ENCODE measurements at places on chromosomes 5 and 9.
A peak's percentile ranks its signal among the peaks of the same experiment; 100 is the strongest.

GRCh38 chr9:133842721-133843227 lies 104.6 kb upstream of the SARDH start:
- peak; percentile 95 for DNase-seq

DNA sequence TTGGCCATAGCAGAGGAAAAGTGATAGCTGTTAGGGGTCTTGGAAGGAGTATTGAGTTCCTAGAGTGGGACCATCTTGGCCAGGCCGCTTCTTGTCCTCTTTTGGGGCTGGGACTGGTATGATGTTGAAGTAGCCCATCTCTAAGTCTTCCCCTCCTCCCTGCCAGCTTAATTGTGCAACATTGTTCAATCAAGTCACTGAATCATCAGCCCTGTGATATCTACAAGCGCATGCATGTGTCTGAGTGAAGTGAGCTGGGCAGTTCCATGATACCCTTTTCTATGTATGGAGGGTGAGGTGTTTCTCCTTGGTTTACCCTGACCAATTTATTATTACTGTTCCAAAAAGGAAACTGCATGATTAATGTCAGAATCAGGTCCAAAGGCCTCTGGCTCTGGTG lies 112.2 kb downstream of the C9orf152 start:
- no peak for DNase-seq

GRCh38 chr9:6413365-6414246 lies 607 bp downstream of the UHRF2 start:
- no peak for DNase-seq

DNA sequence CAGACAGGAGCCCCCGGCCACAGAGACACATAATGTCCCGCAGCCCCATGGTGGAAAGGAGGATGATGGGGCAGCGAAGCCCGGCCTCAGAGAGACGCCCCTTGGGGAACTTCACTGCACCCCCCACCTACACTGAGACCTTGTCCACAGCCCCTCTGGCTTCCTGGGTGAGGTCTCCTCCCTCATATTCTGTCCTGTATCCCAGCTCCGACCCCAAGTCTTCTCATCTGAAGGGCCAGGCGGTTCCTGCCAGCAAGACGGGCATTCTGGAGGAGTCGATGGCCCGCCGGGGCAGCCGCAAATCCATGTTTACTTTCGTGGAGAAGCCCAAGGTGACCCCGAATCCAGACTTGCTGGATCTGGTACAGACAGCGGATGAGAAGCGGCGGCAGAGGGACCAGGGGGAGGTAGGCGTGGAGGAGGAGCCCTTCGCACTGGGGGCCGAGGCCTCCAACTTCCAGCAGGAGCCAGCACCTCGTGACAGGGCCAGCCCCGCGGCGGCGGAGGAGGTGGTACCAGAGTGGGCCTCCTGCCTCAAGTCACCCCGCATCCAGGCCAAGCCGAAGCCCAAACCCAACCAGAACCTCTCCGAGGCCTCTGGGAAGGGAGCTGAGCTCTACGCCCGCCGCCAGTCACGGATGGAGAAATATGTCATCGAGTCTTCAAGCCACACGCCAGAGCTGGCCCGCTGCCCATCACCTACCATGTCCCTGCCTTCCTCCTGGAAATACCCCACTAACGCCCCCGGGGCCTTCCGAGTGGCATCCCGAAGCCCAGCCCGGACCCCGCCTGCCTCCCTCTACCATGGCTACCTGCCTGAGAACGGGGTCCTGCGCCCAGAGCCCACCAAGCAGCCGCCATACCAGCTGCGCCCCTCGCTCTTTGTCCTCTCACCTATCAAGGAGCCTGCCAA lies 8.9 kb downstream of the SYNPO start:
- DNase-seq: no peak

GRCh38 chr5:60243713-60244112 lies 350.2 kb upstream of the PDE4D start:
- DNase-seq: no peak

GRCh38 chr5:107383414-107383813 lies 287.3 kb downstream of the EFNA5 start:
- DNase-seq: no peak

GRCh38 chr5:40784027-40784653 lies 14.0 kb downstream of the PRKAA1 start:
- no peak for DNase-seq

GRCh38 chr5:107269256-107269655 lies 401.5 kb downstream of the EFNA5 start:
- no peak for DNase-seq

GRCh38 chr9:127188396-127188795 lies 66.0 kb upstream of the ANGPTL2 start:
- no peak for DNase-seq

DNA sequence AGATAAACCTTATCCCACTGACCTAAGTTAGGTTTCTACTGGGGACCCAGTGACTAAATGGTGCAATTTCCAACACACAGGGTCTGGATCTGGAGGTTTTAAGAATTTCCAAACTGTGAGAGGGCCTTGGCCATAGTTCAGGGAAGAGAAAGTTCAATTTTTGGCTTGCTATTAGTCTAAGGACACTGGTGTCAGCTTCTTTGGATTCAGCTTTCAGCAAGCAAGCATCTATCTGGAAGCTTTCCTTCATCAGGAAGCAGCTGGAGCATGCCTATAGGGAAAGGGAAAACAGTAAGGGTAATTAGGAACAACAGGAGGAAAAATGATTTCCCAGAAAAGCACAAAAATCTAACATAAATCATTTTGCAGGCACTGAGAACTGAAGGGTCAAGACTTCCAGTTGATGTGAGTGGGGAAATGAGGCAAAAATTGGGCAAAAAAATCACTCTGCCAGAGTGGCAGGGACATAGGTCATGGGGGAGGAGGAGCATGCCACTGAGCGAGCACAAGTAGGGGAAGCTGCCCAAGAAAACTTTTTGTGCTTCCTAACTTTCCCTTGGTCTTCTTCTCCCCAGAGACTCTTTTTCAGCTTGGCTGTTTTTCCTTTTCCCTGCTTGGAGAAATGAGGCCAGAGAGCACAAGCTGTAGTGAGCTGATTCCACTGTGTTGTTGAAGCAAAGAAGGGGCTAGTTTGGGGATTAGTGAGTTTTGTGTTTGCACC lies 299.6 kb downstream of the FGF10 start:
- no peak for DNase-seq

GRCh38 chr5:54360089-54360488 lies 49.7 kb upstream of the ARL15 start:
- DNase-seq: no peak

- no peak for DNase-seq
Measured at GRCh38 chr9:36426348-36426747, 26.3 kb upstream of the RNF38 start.

GRCh38 chr5:14708551-14708950 lies 44.0 kb downstream of the OTULIN start:
- DNase-seq: no peak

DNA sequence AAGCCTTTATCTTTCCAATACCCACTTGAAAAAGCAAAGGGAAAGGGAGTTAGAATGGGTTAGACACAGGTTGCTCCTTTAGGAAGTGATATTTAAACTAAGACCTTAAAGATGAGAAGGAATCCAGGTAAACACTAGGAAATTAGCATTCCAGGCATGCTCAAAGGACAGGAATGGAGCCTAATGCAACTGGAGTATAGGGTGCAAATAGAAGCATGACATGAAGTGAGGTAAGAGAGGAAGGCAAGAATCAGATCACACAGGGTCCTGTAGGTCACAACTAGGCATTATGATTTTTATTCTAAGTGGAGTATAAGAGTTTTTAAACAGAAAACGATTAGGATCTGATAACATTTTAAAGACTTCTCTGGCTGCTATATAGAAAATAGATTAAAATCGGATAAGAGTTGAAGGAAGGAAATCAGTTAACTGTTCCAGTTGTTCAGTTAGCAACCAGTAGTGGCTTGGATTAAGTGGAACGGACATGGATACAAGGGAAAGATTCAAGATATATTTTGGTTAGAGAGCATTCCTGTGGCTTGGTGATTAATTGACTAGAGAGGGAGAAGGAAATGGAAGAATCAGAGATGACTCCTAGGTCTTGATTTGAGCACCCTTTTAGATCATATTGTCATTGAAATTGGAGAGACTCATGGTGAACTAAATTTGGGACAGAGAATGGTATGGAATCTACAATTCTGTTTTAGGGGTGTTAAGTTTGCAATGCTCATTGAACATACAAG lies 95.9 kb downstream of the FBXO4 start:
- no peak for DNase-seq

GRCh38 chr9:78292026-78292425 lies 4.9 kb upstream of the PSAT1 start:
- DNase-seq: no peak

- DNase-seq: no peak
Measured at GRCh38 chr5:23257656-23258055, 249.8 kb upstream of the PRDM9 start.

DNA sequence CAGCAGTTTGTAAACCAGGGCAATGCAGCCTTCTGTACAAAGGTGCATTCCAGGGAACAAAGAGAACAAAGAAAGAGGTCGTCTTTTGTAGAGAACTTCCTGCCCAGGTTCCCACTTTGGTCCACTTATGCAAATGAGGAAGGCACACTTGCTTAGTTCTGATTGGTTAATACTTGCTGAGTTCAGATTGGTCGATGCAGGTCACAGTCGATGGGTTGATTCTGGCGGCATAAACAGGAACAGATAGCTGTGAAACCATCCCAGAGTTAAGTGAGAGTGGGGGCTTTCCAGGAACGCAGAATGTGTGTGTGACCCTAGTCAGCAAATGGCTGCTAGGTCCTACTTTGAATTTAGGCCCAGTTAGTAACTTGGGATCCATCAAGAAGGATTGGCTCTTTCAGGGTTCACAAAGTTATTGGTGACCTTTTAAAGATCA lies 1.8 kb upstream of the ADAMTS13 start:
- DNase-seq: no peak

DNA sequence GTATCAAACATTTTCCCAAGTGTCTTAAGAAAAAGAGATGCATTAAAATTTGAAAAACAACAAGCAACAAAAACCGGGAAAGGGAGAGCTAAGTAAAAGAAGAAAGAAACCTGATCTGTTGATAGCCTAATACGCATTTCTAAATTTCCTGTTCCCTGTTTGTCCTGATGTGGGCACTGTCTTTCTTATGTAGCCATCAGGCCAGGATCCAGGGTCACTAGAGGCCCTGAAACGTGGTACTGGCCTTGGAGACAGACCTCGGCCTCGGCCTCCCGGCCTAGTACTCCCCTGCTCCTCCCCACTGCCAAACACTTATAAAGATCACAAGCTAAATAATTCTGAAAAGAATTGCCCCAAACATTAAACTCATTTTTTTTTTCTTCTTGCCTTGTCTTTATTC lies 547.2 kb downstream of the IRX1 start:
- DNase-seq: no peak

GRCh38 chr9:75238311-75238976 lies 150.1 kb downstream of the OSTF1 start:
- DNase-seq: peak; percentile 7

DNA sequence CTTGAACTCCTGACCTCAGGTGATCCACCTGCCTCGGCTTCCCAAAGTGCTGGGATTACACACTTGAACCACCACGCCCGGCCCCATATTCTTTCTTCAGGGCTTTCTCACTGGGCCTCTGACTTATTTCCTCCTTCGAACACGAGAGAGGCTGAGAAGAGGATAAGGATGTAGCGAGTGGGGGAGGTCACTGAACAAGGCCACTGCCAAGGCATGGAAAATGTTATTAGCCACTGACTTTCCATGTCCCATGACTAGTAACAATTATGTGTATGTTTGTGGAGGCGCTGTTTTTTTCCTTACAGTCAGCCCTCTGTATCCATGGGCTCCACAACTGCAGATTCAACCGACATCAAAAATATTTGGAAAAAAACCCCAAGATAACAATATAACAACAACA lies 12.3 kb upstream of the FCHSD1 start:
- DNase-seq: no peak

DNA sequence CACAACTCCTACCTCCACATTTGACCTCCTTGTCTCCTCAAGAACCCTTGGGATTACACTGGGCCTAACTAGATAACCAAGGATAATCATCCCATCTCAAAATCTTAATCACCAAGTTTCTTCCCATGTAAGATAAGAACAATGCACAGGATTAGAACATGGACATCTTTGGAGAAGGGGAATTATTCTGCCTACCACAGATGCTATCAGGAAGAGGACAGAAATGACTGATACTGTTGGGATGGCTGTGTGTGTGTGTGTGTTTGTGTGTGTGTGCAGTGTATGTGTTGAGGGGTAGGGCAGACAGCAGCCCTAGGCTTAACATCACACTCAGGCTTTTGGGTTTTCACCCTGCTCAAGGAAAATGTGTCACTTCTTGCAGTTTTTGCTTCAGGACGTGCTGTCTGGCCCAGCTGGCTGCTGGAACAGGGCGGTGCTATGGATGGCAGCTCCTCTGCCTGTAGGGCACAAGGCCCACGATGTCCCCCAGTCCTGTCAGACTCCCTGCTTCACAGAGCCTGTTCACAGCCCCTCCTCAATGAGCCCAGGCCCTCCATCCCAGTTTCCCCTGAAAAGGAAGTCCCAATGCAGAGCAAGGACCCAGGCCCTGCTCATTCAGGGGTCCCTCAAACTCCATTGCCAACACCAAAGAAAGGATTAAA lies 7.7 kb downstream of the CA9 start:
- no peak for DNase-seq

DNA sequence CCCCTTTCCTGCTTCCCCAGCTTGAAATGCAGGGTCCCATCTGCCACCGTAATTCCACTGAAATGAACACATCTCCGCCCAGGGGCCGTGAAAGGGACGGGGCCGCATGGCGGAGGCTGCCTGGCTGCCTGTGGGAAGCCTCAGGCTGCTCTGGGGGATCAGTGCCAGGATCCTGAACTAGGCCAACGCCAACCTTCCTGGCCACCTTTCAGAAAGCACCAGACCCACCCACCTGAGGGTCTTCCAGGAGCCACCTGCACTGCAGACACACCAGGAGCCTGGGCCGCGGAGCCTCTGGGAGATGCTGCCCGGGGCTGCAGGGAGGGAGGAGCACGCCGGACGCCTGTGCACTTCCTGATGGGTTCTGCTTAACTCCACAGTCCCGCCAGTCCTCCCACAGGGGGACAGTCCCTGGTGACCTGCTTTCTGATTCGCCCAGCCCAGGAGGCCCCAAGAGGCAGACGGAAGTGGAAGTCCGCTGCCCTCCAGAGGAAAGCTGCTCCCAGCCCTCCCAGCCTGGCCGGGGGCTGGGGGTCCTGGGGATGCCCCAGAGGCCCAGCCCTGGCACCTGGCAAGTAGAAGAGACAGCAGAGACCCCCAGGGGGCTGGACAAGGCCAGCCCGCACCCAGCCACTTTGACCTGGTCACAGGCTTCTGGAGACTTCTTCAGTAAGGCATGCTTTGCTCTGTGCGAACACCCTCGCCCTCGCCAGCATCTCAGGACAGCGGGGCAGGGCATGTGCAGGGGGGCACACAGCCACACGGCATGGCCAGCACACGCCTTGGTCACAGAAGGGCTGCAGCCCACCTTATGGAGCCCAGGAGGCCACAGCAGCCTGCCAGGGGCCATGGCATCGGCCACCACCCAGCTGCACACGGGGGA lies at the start of gene CARD9:
TSS of gene CARD9 (minus strand) at position 370 of the 883 bp plus-strand sequence. CDS start 1,591 bp downstream, outside the sequence.
- peak; percentile 61 for DNase-seq
